Dermis microvascular lymphatic vessel endothelial cell (primary cell): ENCODE measurements at places on chromosomes 2 and 18.

DNA sequence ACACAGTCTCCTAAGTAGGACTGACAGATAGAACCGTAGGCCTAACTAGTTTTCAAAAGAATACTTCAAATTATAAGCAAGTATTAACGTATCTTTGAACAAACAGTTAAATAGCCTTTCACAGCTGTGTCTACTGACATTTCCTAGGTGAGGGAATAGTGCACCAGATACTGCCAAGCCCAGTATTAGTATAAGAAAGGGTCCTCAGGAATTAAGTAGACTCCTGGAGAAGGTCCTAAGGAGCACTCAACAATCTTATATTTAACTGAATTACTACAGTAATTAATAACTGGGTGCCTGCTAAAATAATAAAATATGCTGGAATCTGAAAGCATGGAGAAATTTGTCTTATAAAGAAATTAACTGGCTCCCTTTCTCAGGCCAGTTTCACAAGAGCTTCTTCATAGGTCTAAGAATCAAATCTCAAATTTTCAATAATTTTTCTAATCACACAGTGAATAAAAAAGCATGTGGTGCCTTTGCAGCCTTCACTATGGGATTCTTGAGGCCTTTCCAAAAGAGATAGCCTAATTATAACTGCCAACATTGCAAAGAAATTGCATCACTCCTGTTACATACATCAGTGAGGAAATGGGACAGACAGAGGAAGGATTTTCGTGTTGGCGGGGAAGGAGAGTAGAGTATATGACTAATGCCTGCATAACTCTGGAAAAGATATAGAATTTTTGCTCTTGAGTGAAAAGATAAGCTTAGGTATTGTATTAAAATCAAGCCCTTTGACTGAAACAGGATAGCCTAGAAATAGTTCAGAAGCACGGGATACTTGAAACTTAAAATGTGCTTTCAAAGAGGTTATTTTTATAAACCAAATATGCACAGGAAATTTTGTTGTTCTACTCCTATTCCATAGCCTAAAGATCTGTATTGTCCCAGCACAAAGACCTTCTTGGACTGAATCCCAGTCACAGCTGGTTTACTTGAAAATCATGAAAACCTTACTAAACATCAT, 228.6 kb upstream of the STK17B start:
- DNase-seq = peak; percentile 97

DNA sequence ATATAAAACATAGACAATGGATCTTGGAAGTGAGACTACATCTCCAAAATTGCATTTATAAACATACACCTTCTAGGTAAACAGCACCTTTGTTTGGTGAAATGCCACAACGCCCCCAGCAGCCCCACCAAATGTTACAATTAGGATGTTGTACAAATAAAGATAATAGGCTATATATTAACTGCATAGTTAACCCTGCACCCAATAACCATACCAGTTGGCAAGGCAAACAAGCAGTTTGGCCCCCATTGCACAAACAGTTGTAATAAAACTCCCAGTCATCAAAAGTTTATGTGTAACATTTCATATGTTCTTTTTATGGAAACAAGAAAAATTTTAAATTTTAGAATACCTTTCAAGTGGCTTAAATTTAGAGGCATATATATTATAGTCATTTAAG, 67.3 kb downstream of the PRPF40A start:
- no peak for DNase-seq

DNA sequence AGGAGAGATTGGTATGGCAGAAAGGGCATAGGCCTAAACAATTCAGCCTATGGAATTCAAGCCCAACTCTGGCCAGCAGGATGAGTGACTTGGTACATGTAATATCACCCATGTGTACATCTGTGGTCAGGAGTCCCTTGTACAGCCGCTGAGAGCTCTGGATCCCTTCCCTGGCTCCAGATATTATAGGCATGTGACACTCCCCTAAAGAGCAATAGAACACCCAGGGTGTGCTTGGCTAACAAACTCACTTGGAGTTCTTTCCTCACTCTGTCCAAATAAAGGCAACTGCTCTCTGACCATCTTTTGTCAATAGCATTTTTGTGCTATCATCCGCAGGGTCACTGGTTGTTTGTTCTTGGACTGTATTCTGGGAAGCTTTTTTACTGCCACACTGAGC, 197.4 kb upstream of the NCKAP5 start:
- DNase-seq = no peak

GRCh38 chr2:104041351-104041750, 812.6 kb upstream of the POU3F3 start:
- no peak for DNase-seq

GRCh38 chr2:168819829-168820489, 17.5 kb downstream of the NOSTRIN start:
- DNase-seq = no peak

GRCh38 chr18:70154591-70155194, 50.8 kb downstream of the RTTN start:
- DNase-seq = no peak

- no peak for DNase-seq
These were observed 146.6 kb downstream of the ZNF516 start for GRCh38 chr18:76348267-76349066.

DNA sequence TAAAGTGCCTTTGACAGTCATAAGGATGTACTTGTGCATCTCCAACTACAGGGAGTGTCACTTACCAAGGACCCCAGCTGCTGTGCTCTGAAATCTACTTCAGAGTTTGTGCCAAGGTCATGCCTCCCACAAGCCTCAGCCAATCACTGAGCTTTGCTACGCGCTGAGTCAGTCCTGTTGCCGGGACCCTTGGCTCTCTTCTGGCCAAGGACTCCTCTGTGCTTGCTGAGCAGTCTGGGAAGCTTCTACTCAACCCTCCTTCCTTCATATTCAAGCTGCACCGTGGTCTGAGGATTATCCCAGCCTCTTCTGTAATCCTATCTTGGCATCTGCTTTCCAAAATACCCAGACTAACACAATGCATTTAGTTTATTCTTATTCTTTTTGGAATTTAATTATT, 398.9 kb upstream of the FANCL start:
- no peak for DNase-seq
